Astrocyte (in vitro differentiated cells and primary cell): ENCODE measurements at places on chromosomes 4 and X.

DNA sequence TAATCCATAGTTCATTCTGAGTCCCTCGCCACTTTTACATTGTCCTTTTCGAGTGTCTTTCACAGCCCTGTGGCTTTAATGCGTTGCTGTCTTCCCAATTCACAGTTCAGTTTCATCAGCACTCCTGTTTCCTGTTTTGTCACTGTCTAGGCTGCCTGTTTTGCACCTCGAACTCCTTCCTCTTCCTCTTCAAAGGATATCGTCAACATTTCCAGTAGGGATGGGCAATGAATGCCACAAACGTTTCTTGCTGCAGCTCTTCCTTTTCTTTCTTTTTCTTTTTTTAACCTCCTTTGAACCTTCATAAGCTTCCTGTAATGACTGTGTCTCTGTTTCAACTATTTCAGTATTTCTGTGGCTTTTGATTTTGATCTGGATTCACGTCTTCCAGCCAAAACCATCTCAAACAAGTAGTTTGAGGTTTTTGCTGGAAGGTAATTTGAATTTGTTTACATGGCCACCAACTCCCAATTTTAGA is 105.4 kb downstream of the ANXA3 start:
- peak; percentile 44 for DNase-seq

DNA sequence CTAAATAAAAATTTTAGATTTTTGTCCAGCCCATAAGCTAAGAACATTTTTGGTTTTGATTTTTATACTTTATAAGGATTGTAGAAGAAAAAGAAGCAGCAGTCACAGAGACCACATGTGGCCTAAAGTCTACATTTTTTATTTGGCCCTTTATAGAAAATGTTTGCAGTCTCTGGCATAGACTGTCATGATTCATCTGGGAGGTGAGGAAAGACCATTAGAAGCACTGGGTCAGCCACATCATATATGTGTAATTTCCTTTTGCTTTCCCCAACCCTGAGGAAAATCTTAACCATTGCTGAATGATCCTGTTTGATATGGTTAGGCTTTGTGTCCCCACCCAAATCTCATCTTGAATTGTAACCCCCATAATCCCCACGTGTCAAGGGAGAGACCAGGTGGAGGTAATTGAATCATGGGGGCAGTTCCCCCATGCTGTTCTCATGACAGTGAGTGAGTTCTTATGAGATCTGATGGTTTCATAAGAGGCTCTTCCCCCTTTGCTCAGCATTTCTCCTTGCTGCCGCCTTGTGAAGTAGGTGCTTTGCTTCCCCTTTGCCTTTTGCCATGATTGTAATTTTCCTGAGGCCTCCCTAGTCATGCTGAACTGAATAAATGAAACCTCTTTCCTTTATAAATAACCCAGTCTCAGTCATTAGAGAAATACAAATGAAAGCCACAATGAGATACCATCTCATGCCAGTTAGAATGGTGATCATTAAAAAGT is 12.1 kb upstream of the COPS4 start:
- DNase-seq: peak; percentile 37

- DNase-seq: peak; percentile 90
These were observed 113.4 kb upstream of the ATXN3L start for GRCh38 chrX:13433298-13433605.

DNA sequence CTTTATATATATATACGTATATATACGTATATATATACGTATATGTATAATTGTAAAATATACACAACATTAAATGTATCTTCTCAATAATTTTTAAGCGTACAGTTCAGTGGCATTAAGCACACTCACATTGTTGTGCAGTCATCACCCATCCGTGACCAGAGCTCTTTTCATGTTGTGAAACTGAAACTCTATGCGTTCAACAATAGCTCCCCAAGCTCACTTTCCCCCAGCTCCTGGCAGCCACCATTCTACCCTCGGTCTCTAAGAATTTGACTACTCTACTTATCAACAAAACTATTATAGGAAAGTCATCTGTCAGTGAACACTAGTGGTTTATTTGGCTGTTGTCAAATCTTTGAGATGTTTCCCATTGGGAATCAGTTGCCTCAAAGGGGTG is 621.8 kb upstream of the GALNT7 start:
- no peak for DNase-seq
